Ascending aorta (tissue), 2 donors: ENCODE measurements at places on chromosomes 12 and 14. TPM values are rescaled to one million over a fixed set of nuclear protein-coding genes. Genes with fewer than 3 reads are reported as not detected.
A peak's percentile ranks its signal among the peaks of the same experiment; 100 is the strongest.

DNA sequence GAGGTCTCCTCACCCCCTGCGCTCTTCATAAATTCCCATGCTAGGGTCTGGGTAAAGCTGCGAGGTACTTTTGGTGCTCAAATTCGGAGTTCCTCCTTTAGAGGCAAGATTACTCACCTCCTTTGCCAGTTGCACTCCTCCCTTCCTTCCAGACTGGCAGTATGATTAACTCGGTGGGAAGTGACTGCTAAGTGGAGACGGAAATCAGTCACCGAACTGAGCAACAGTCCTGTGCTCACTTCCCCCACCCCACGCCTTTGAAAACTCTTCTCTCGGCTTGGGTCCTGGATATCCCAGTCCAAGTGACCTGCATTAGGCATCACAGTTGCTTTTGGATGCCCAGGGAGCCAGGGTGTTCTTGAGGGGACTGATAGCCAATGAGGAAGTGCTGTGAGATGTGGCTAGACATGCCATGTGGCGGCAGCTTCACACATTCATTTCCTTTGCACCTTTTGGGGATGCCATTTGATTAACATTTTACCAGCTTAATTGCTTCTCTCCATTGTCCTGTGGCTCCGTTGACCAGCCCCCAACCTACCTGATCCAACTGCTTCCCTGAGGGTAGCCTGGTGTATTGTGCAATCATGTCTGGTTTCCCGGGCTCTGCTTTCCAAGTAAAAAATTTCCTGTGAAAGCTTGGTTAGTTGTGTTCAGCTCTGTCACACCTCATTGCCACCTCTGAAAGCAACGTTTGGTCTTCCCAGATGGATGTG, 840 bp downstream of the PNP start:
- H3K36me3 ChIP-seq: peaks cover 22% of the 10 kb centered on the region
- no peaks in the 10 kb centered on the region for H3K27me3 ChIP-seq
- DNase-seq: peak; percentile 33
- H3K4me3 ChIP-seq: peak overlapping the region; percentile 90

DNA sequence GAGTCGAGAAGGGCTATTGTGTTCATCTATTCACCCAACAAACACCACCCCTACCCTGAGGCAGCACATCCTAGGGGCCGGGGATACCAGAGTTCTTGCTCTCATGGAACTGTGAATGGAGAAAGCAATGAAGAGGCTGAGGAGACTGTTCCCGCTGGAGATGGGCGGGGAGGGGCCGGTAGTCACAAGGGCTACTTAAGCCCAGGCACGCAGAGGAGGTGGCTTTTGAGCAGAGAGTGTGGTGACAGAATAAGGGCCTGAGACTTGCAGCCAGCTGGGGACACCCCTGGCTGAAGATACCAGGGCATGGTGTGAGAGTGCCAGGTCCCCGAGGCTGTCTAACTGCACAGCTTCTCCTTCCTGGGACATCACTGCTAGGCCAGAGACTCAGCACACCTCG, 114.1 kb upstream of the EVL start:
- H3K27ac ChIP-seq: no peak overlapping the region
- H3K4me1 ChIP-seq: peaks cover 3% of the 10 kb centered on the region
- no peaks in the 10 kb centered on the region for H3K36me3 ChIP-seq
- no peaks in the 10 kb centered on the region for H3K27me3 ChIP-seq

GRCh38 chr14:75258079-75258802, 20.4 kb upstream of the FOS start:
- H3K4me1 ChIP-seq: peaks cover 32% of the 10 kb centered on the region
- H3K27ac ChIP-seq: peak overlapping the region; percentile 97
- H3K36me3 ChIP-seq: no peaks in the 10 kb centered on the region
- H3K4me3 ChIP-seq: peak overlapping the region; percentile 46
- no peak for DNase-seq
- H3K27me3 ChIP-seq: no peaks in the 10 kb centered on the region

DNA sequence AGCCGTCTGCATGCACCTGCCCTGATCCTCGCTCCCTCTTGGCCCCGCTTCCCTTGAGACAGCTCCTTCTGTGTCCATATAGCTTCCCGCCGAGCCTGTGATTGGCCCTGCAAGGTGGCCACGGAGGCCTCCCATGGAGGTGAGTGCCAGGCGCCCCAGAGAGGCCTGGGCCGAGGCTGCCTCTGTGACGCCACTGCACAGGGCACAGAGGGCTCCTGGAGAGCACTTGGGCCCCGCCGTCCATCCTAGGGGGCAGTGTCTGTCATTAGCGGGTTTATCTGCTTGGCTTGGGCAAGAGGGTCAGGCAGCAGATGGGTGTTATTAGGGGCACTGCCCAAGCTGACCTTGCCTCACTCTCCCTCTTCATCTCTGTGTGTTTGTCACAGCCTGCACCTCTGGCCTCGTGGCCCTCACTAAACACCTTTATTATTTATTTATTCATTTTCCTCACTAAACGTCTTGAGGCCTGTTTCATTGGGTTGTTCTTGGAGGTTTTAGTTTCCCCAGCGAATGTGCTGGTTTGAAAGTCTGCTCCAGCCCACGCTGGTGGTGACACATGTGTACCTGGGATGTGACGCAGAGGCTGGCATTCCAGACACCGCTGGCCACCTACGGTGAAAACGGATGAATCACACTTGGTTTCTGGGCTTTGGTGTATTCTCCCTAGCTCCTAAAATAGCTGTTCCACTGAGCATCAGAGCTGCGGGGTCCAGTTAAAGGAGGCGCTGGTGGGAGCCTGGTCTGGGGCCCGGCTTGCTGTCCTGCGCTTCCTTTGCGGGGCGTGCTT, 5.9 kb downstream of the ZFYVE21 start:
- H3K27me3 ChIP-seq: no peaks in the 10 kb centered on the region
- H3K27ac ChIP-seq: peak overlapping the region; percentile 86
- no peak overlapping the region for H3K4me3 ChIP-seq

DNA sequence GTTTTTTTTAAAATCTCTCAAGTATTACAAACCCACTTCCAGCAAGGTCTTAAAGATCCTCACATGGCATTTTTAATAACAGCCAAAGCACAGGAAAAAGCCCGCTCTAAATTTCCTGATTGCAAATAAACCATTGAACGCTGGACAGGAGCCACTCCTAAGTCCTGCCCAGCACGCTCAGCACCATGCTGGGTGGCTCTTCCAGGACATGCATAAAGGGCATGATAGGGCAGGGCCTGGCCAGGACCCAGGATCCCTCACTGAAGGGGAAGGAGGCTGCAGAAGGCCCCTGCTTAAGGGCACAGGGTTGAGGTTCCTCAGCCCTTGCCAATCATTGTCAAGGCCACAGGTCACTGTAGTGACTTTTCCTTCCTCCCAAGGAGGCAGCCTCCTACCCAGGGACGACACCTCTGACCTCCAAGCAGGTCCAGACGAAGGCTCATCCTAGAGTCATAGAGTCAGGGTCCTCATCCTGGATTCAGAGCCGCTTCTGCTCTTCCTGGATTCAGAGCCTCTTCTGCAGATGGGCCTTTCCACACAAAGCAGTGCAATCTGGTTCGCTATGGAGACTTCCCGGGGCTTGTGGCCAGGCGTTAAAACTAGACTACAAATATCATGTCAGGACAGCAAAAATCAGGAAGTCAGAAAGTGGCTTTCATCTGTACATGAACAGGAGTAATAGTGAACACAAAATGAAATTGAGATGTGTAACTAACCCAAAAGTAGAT, 123.8 kb downstream of the GCH1 start:
- peak; percentile 50 for DNase-seq
- H3K27ac ChIP-seq: no peak overlapping the region
- H3K36me3 ChIP-seq: peaks cover 59% of the 10 kb centered on the region

GRCh38 chr14:98897605-98898309, 374.2 kb downstream of the BCL11B start:
- no peaks in the 10 kb centered on the region for H3K27me3 ChIP-seq
- no peak for DNase-seq
- no peak overlapping the region for H3K27ac ChIP-seq
- no peak overlapping the region for H3K4me3 ChIP-seq
- no peaks in the 10 kb centered on the region for H3K4me1 ChIP-seq
- H3K36me3 ChIP-seq: no peaks in the 10 kb centered on the region

DNA sequence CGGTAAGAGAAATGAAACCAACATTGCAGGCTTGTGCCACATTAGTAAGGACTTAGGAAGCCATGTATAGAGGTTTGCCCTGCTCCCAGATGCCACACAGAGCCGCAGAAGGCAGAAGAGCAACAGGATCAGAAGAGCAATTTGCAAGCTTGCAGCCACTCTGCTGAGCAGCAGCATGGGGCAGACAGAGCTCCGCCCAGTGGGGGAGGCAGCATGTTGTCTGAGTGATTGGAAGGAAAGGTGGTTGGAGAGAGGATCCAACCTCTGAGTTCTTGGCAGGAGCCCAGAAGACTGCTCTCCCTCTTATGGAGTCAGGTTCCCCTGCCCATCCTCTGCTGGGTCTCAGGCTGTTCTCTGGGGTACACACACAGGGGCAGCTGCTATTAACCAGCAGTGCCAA, 2.3 kb upstream of the KRT6A start:
- peaks cover 4% of the 10 kb centered on the region for H3K27me3 ChIP-seq
- no peak overlapping the region for H3K4me3 ChIP-seq
- no peak for DNase-seq
- no peak overlapping the region for H3K27ac ChIP-seq

GRCh38 chr14:24179294-24179960, 7.5 kb downstream of the REC8 start:
- peaks cover 68% of the 10 kb centered on the region for H3K36me3 ChIP-seq
- no peaks in the 10 kb centered on the region for H3K4me1 ChIP-seq
- peak overlapping the region; percentile 63 for H3K27ac ChIP-seq
- DNase-seq: no peak
- no peak overlapping the region for H3K4me3 ChIP-seq
- no peaks in the 10 kb centered on the region for H3K27me3 ChIP-seq

DNA sequence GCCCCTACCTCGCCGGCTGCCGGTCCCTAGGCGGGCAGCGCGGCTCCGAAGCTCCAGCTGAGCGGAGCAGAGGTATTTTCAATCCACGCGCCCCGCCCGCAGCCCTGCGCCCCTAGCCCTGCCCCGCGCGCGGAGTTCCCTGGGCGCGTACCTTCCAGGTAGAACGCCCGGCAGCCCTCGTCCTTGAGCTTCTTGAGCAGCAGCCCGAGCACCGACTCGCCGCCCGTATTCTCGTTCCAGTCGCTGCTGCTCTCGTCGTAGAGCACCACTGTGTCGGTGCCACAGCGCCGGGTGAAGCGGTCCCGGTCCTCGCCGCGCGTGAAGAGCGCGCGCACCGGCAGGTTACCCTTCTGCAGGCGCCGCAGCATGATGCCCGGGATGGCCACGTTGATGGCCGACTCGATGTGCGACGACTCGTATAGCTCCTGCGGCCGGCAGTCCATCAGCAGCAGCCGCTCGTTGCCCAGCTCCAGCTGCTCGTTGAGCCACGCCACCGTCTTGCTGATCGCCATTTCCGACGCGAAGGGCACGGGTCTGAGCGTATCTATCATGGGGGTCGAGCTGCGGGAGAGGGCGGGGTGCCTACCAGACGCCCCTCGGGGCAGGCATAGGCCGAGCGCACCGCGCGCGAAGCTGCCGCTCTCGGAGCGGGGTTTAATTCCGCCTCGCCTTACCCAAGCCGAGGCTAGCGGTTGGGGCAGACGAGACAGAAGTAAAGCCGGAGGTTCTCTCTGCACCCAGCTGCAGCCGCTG, 636 bp downstream of the DUSP6 start:
- peak; percentile 75 for DNase-seq
- H3K27me3 ChIP-seq: no peaks in the 10 kb centered on the region
- H3K4me3 ChIP-seq: peak overlapping the region; percentile 84
- peaks cover 9% of the 10 kb centered on the region for H3K4me1 ChIP-seq
- H3K36me3 ChIP-seq: no peaks in the 10 kb centered on the region

- H3K4me1 ChIP-seq: no peaks in the 10 kb centered on the region
- H3K36me3 ChIP-seq: no peaks in the 10 kb centered on the region
- no peaks in the 10 kb centered on the region for H3K27me3 ChIP-seq
- no peak overlapping the region for H3K27ac ChIP-seq
- H3K4me3 ChIP-seq: no peak overlapping the region
- DNase-seq: no peak
Measured at GRCh38 chr12:22698576-22698975, 73.6 kb downstream of the ETNK1 start.

- peaks cover 4% of the 10 kb centered on the region for H3K4me1 ChIP-seq
- DNase-seq: no peak
- no peaks in the 10 kb centered on the region for H3K27me3 ChIP-seq
- H3K27ac ChIP-seq: no peak overlapping the region
Measured at GRCh38 chr12:81207664-81208063, 129.8 kb downstream of the ACSS3 start.

DNA sequence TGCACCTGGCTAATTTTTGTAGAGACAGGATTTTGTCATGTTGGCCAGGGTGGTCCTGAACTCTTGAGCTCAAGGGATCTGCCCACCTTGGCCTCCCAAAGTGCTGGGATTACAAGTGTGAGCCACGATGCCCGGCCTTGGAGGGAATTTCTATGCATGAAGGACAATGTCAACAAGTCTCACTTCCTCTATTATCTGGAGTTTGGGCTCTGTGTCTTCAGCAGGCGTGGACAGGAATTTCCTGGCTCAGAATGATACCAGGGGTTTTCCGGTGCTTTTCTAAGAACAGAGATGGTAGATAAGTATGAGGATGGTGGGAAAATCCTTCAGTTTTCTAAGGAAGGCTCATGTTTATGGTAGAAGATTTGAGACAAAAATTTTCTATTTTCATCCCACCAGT, 75.0 kb upstream of the CCDC60 start:
- no peak for DNase-seq
- no peak overlapping the region for H3K27ac ChIP-seq
- no peak overlapping the region for H3K4me3 ChIP-seq
- no peaks in the 10 kb centered on the region for H3K27me3 ChIP-seq
- no peaks in the 10 kb centered on the region for H3K4me1 ChIP-seq
- no peaks in the 10 kb centered on the region for H3K36me3 ChIP-seq

DNA sequence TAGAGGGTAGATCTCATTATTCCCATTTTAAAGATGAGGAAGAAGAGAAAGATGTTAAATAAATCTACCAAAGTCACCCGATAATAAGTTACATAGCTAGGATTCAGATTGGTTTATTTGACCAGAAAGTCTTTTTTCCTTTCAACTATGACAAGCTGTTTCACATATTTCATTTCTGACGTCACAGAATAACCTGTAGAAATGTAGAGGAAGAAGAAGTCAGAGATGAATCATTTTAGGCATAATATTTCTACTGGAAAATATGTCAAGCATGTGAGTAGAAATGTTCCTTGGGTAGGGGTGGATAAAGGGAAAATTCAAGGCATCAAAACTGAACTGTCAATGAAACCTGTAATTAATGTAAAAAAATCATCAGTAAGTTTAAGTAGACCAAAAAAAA, 107.0 kb downstream of the MGST1 start:
- H3K4me3 ChIP-seq: no peak overlapping the region
- H3K27ac ChIP-seq: no peak overlapping the region
- H3K27me3 ChIP-seq: no peaks in the 10 kb centered on the region
- no peak for DNase-seq
- H3K36me3 ChIP-seq: no peaks in the 10 kb centered on the region
- no peaks in the 10 kb centered on the region for H3K4me1 ChIP-seq

- no peak for DNase-seq
- no peak overlapping the region for H3K4me3 ChIP-seq
- H3K27ac ChIP-seq: no peak overlapping the region
- peaks cover 49% of the 10 kb centered on the region for H3K4me1 ChIP-seq
Measured at GRCh38 chr14:68685419-68686204, 107.3 kb downstream of the ZFP36L1 start.

- H3K4me3 ChIP-seq: no peak overlapping the region
- H3K4me1 ChIP-seq: no peaks in the 10 kb centered on the region
- DNase-seq: no peak
- no peaks in the 10 kb centered on the region for H3K27me3 ChIP-seq
Measured at GRCh38 chr12:72889791-72890190, 617.6 kb downstream of the TRHDE start.

CMA1 gene
- total RNA-seq: not detected

TOMM20L gene
- total RNA-seq: not detected

HOXC12 gene
- not detected for total RNA-seq

FAR2 gene
- total RNA-seq: 11.3 TPM

TDRD9 gene
- total RNA-seq: 1.4 TPM
